ENCODE measurements at places on chromosomes 1 and 21.
A peak's percentile ranks its signal among the peaks of the same experiment; 100 is the strongest.

DNA sequence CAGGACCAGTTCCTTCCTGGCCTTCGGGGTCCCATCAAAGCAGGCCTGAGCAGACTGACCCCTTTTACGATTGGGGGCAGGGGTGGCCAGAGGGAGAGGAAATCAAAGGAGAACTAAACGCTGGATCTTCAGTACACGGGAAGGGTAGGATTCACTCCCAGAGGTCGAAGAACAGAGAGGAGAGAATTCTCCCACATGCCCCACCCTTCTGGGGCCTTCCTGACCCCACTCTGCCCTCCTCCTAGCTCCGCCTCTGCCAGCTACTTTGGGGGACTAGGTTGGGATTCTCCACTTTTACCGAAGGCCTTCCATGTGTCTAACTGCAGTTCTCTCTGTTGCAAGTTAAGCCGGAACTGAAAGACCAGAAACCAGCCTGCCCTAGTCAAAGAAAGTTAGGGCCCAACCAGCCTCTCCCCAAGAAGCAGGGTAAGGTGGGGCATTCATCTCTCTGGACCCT is 654 bp upstream of the ARHGEF2 start:
- DNase-seq: peak; percentile 13

- DNase-seq: no peak
Observed at GRCh38 chr1:155608888-155609225, 1.2 kb upstream of the MSTO1 start.

GRCh38 chr21:36784947-36785346 is 86.0 kb downstream of the SIM2 start:
- DNase-seq: no peak

GRCh38 chr1:203378556-203379245 is 27.8 kb upstream of the FMOD start:
- DNase-seq: no peak

- DNase-seq: no peak
Observed at GRCh38 chr1:218068241-218068640, 216.9 kb upstream of the RRP15 start.

DNA sequence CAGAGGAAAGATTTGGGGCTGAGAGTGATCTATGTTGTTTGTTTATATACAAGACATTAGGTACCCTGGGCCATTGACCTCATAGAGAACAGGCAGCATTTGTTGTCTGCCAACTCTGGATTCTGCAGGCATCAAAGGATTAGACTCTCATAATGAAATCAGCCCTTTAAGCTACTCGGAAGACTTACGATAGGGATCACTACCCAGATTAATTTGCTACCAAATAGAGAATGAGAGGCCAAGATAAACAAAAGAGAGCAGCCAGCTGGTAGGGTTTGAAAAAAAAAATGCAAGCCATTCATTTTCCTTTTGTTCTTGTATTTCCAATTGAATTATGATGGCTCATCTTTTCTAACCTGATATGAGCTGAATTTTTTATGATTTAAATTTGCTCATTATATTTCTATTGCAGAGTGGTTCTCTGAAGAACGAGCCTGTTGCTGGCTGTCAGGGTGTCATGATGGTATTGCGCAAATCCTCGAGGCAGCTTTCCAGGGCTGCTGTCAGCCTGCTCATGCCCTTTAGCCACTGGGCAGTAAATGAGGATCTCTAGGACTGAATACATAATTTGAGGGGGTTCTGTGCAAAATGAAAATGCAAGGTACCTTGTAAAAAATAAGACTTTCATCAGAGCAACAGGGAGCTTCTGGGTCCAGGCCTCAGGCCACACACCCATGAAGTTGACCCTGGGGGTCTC is 116.4 kb upstream of the KCNJ15 start:
- no peak for DNase-seq

- no peak for DNase-seq
Observed at GRCh38 chr1:223425550-223425949, 32.3 kb downstream of the CCDC185 start.

DNA sequence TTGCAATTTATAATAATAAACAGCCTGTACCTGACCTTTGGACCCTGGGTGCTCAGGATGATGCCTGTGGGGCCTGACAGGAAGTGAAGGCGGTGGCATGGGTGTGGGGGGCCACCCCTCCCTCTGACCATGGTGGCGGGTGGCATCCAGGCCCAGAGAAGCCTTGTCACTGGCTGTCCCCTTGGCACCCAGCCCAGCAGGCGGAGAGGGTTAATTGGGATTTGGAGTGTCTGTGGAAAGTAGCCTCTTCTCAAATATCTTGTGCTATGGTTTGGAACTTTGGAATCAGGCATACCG is 20.5 kb downstream of the SOX13 start:
- no peak for DNase-seq

GRCh38 chr1:226157761-226158316 is 28.7 kb downstream of the ACBD3 start:
- DNase-seq: no peak

GRCh38 chr1:204468206-204468605 is 26.4 kb downstream of the PIK3C2B start:
- DNase-seq: no peak

DNA sequence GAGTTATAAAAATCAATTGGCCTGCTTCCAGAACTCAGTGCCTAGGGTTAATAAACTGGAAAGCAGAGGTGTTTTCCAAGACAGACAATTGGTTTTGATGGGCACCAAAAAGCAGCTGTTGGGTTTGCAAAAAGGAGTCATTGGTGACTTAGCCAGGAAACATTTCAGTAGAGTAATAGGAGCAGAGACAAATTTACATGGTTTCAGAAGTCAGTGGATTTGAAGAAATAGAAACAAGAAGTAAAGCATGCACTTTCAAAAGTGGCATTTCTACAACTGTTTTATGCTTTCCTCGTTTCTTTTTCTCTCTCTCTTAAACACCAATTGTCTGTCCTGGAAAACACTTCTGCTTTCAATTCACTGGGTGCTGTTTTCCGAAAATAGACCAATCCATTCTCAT is 87.8 kb downstream of the GLUL start:
- DNase-seq: no peak

- DNase-seq: no peak
Observed at GRCh38 chr1:212467843-212468482, 35.2 kb downstream of the NENF start.

DNA sequence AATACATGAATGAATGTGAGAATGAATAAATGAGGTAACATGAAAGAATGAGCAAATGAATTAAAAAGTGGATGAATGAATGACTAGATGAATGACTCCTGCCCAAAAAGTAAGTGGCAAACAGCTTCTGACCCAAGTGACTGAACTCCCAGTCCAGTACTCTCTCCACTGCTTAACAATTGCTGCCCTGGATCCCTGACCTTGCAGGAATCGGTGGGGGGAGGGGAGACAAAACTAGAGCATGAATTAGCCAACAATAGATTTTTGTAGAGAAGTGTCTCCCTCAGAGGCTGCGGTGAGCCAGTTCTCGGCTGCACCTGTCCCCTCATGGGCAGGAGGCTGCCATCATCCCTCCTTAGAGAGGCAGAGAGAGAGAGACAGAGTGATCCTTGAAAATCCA is 5.9 kb upstream of the GRIK3 start:
- no peak for DNase-seq

GRCh38 chr1:71083271-71083670 is 2.4 kb upstream of the ZRANB2 start:
- no peak for DNase-seq

GRCh38 chr1:205495237-205495823 is 9.1 kb upstream of the CDK18 start:
- no peak for DNase-seq

DNA sequence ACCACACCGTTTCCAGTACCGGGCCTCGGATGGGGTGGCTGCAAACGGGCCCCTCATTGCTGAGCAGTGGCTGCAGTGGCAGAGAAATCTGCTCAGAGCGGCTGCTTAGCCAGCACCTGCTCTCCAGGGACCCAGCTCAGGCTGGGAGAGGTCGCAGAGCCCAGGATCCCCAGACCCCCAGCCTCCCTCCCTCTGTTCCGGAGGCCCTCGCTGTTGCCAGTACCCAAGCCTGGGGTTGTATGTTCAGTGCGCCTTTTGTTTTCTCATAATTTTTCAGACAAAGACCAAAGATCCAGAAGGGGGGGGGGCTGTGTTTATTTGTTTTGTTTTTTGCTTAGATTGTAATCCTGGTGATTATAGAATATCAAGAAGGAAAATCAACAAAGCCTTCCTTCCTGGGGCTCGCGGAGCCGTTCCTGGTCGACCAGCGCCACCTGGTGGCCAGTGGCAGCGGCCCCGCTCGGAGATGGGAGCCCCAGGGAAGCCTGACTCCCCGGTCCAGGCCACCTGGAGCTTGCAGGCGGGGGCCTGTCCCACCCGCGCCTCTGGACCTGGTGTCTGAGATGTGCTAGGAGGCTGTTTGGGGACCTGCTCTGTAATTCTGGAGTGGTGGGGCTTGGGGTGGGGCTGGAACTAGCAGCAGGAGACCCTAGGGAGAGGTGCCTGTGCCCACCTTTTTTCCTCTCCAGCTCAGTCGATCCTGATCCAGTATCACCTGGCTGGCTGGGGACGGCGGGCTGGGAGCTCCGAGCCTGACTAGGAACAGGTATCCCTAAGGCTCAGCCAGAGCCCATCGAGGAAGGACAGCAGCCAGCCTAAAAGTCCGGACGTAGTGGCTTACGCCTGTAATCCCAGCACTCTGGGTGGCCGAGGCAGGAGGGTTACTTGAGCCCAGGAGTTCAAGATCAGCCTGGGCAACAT is 123.9 kb upstream of the VAMP3 start:
- DNase-seq: peak; percentile 65

GRCh38 chr1:39992234-39992633 is 37.3 kb downstream of the MFSD2A start:
- no peak for DNase-seq

GRCh38 chr1:234973426-234974250 is 155.0 kb downstream of the TOMM20 start:
- DNase-seq: no peak

GRCh38 chr1:8317647-8318381 is at the start of gene SLC45A1:
Gene SLC45A1 (plus strand): TSS chr1:8318114. CDS start chr1:8324330, 6,216 bp downstream.
- peak; percentile 75 for DNase-seq

GRCh38 chr21:41703857-41704501 is 62.9 kb downstream of the RIPK4 start:
- DNase-seq: no peak

DNA sequence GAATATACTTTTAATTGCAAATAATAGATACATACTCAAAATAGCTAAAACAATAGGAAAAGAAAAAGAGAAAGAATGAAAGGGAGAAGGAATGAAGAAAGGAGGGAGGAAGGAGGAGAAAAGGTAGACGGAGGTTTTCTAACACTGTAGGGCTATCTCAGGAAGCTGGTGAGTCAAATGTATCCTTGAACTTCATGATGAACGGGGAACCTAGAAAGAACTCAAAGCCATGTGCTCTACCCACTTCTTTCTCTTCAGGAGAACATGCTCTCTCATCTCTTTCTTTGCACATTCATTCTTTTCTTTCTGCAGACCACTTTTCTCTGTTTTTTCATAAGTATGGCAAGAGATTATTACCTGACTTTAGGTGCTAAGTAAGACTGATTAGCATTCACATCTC is 37.3 kb upstream of the ZNF644 start:
- DNase-seq: no peak

DNA sequence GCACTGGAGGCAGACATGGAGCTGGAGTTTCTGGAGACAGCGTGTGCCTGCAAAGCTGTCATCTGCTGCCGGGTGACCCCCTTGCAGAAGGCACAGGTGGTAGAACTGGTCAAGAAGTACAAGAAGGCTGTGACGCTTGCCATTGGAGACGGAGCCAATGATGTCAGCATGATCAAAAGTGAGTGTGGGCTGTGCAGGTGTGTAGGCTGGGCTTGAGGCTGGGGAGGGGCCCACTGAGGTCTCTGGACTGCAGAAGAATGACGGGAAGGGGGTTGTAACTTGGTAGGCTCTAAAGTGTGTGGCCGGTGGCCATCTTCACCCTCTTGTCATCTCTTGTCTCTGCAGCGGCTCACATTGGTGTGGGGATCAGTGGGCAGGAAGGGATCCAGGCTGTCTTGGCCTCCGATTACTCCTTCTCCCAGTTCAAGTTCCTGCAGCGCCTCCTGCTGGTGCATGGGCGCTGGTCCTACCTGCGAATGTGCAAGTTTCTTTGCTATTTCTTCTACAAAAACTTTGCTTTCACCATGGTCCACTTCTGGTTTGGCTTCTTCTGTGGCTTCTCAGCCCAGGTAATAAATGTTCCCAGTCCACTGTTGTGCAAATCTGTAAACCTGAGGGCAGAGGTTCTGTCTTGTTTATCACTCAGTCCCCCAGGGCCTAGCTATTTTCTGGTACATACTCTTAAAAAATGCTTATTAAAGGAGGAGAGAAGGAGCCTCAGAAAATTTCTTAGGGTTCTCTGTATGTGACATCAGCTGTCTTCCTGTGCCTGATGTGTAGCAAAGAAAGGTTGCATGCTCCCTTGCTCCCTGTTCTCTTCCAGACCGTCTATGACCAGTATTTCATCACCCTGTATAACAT is 19.9 kb downstream of the ATP8B2 start:
- DNase-seq: peak; percentile 75

GRCh38 chr1:221832617-221833016 is 90.7 kb upstream of the DUSP10 start:
- no peak for DNase-seq

GRCh38 chr1:246680696-246681130 is 43.5 kb upstream of the SCCPDH start:
- DNase-seq: no peak

GRCh38 chr1:113307771-113308445 is 82.4 kb upstream of the MAGI3 start:
- no peak for DNase-seq

DNA sequence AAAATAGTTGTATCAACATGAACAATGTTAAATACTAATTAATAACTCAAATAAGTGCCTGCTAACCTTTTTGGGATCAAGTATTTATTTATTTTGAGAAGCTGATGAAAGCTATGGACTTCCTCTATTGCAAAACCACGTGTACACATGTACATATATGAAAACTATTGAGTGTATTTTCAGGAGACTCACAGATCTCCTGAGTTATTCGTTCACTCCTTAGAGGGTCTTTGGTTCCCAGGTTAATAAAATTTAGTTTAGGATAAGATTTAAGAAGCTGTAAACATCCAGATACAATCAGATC is 130.5 kb downstream of the DISC1 start:
- no peak for DNase-seq

GRCh38 chr1:32062867-32063230 is 9.9 kb upstream of the TMEM39B start:
- DNase-seq: no peak

- no peak for DNase-seq
Observed at GRCh38 chr21:36518883-36519492, 39.1 kb upstream of the CLDN14 start.

- DNase-seq: peak; percentile 47
Observed at GRCh38 chr1:39398278-39399021, 93.0 kb upstream of the BMP8A start.

- DNase-seq: no peak
Observed at GRCh38 chr1:58966103-58966916, 182.5 kb upstream of the JUN start.

GRCh38 chr1:110107867-110108469 is 4.3 kb upstream of the UBL4B start:
- DNase-seq: no peak

- DNase-seq: no peak
Observed at GRCh38 chr21:36010801-36011200, 49.5 kb downstream of the SETD4 start.

Measured in stimulated activated CD4-positive, alpha-beta T cell treated with anti-CD3 and anti-CD28 coated beads, Interleukin-1b, Interleukin-23, amount 100 ng/mL, for 48 hours (primary cell).